ENCODE measurements at places on chromosomes 5 and 9.

GRCh38 chr5:759111-759751, 25.3 kb downstream of the ZDHHC11B start:
- peak; percentile 98 for DNase-seq

GRCh38 chr5:133304178-133304577, 252.4 kb downstream of the HSPA4 start:
- DNase-seq: no peak

- DNase-seq: peak; percentile 78
Observed at GRCh38 chr5:168118042-168118668, 173.3 kb upstream of the WWC1 start.

DNA sequence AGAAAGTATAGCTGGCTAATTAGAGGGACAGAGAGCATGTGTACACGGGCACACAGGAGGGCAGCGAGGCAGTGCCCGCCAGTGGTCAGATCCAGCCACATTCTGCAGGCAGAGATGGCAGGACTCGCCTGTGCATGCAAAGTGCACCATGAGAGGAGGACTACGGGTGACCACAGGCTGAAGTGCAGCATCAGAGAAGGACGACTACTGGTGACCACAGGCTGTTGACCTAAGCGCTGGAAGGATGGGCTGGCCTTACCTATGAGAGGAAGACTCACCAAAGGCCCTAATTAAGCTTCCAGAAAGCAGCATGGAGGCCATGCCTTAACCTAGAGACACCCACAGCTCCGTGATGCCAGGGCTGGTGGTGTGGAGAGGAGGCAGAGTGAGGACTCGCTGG, 54.2 kb upstream of the SLC25A51 start:
- no peak for DNase-seq

GRCh38 chr9:8338767-8339510, 539.4 kb upstream of the DMAC1 start:
- no peak for DNase-seq

- DNase-seq: no peak
Observed at GRCh38 chr9:92654481-92655301, 15.2 kb downstream of the IPPK start.

GRCh38 chr9:93684806-93685543, 108.6 kb downstream of the PHF2 start:
- DNase-seq: no peak

GRCh38 chr5:133323494-133324457, 272.0 kb downstream of the HSPA4 start:
- DNase-seq: no peak

- DNase-seq: no peak
Observed at GRCh38 chr5:177123789-177124485, 9.6 kb upstream of the NSD1 start.

GRCh38 chr9:114991861-114992260, 61.5 kb upstream of the TNFSF8 start:
- no peak for DNase-seq

DNA sequence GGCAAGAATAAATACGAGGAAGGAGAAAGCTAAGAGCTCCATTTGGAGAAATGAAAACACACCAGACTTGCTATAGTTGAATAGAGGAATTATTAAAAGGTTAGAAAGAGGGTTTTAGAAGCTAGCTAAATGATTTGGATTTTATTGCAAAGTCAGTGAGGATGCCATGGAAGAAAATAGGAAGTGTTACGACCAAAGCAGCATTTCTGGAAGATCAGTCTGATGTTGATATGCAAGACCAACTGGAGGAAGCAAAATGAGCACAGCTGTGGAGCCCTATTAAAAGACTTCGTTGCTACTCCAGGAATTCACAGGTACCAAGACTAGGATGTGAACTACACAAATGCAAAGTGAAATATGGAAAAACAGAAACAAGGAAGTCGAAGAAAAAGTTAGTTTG, 2.1 kb downstream of the DHX29 start:
- DNase-seq: no peak

DNA sequence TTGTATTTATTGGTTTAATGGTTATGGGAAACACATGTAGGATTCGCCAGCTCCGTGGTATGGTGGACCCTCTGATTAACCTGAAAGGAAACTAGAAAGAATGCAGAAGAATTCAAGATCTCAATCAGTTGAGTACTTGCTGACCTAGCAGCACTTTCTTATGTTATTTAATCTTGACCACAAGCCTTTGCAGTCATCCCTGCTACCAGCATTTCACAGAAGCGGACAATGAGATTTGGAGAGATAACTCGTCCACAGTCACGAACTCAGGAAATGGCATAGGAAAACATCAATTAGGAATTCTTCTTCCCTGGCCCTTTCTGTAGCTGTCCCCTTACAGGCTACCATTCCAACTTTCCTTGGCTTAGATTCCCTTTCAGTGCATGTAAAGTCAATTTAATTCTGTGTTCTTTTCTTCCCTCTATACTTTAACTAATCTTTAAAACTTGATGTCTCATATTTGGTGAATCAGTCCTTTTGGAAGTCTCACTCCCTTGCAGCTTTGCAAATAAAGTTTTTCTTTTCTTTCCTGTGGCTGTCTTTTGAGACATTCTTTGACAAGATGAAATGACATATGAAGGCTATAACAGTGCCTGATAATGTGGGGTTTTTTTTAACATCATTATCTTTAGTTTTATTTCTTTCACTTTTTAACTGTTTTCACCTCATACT, 1.3 kb upstream of the SLC44A1 start:
- peak; percentile 36 for DNase-seq

DNA sequence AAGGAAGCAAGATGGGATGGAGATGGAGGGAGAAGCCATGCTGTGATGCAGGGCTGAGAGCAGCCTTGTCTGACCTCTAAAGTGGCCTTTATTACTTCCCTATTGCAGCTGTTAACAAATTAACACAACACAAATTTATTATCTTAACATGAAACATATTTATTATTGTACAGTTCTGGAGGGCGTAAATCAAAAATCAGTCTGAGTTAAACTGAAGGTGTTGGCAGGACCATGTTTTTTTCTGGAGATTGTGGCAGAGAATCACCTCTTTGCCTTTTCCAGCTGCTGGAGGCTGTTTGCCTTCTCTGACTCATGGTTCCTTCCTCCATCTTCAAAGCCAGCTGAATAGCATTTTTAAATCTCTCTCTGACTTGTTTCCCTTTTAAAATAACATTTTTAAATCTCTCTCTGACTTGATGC, 7.2 kb upstream of the MCC start:
- DNase-seq: no peak

DNA sequence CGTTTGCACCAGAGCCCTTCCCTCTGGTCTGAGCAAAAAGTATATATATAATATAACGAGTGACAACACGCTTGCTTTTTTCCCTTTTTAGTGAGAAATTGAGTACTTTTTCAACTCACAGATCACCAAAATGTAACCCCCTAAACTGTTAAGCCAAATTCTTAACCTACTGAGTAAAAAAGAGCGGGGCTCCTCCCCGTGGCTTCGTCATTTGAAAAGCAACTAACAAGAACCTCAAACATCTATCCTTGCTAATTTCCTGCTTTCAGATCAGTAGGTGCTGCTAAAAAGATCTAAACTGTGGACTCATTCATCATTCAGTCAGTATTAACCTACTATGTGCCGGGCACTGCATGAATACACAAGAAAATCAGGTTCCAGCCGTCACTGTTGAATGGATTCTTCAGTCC, 1.0 kb upstream of the PTBP3 start:
- no peak for DNase-seq

- DNase-seq: no peak
Observed at GRCh38 chr5:36694351-36694750, 87.9 kb downstream of the SLC1A3 start.

GRCh38 chr5:73564018-73564417, 1.4 kb downstream of the ANKRA2 start:
- DNase-seq: no peak

- no peak for DNase-seq
Observed at GRCh38 chr5:43584166-43584699, 18.7 kb upstream of the NNT start.

GRCh38 chr5:73705364-73705763, 79.4 kb downstream of the ARHGEF28 start:
- DNase-seq: no peak

DNA sequence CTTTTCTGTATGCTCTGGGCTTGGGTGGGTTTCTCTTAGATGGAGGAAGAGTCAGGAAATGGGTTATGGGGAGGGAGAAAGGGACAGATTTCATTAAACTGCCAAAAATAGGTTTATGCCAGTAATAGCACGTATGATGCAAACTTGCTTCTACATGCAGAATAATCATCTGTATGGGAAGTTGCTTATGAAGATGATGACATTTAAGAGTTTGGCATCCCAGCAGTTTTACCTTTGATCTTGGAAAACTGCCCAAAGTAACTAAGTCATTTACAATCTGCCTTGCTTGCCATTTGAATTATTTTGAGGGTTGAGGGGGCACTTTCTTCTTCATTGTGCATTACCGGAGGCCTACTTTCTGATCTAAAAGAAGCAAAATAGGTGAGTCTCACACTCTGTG, 282.9 kb upstream of the ANKRD55 start:
- no peak for DNase-seq

GRCh38 chr5:178398901-178399700, 166.5 kb upstream of the PHYKPL start:
- peak; percentile 34 for DNase-seq

DNA sequence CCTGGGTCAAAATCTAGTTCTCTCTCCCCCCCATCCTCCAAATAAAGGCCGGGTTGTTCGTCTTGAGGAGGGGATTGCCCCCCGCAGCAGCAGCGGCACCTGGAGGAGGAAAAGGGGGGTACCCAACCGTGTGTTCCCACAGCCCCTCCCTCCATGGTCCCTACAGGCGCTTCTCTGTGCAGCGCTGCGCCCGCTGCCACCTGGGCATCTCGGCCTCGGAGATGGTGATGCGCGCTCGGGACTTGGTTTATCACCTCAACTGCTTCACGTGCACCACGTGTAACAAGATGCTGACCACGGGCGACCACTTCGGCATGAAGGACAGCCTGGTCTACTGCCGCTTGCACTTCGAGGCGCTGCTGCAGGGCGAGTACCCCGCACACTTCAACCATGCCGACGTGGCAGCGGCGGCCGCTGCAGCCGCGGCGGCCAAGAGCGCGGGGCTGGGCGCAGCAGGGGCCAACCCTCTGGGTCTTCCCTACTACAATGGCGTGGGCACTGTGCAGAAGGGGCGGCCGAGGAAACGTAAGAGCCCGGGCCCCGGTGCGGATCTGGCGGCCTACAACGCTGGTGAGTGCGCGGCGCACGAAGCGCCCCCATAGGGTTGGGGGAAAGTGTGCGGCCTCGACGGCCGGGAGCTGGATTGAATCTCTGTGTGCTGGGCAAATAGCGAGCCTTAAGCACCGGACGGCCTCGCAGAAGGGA, 3.5 kb downstream of the LHX2 start:
- peak; percentile 64 for DNase-seq

DNA sequence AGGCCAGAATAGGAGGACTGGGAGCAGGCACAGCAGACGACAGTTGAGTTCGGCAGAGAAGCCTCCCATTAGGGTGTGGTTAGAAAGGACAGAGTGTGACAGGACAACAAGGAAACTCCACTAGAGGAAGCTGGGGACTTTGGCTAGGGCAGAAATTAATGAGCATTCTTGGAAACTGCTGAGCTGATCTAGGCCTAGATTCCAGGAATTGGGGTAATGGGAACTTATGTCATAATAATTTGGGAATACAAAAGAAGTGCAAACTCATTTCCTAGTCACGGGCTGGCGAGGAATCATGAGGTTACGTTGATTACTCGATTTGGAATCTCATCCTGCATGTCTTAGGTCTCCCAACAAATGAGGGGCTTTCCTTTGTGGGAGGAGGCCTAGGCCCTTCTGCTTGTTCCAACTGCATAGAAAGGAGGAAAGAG, 144.6 kb upstream of the RPS23 start:
- no peak for DNase-seq

DNA sequence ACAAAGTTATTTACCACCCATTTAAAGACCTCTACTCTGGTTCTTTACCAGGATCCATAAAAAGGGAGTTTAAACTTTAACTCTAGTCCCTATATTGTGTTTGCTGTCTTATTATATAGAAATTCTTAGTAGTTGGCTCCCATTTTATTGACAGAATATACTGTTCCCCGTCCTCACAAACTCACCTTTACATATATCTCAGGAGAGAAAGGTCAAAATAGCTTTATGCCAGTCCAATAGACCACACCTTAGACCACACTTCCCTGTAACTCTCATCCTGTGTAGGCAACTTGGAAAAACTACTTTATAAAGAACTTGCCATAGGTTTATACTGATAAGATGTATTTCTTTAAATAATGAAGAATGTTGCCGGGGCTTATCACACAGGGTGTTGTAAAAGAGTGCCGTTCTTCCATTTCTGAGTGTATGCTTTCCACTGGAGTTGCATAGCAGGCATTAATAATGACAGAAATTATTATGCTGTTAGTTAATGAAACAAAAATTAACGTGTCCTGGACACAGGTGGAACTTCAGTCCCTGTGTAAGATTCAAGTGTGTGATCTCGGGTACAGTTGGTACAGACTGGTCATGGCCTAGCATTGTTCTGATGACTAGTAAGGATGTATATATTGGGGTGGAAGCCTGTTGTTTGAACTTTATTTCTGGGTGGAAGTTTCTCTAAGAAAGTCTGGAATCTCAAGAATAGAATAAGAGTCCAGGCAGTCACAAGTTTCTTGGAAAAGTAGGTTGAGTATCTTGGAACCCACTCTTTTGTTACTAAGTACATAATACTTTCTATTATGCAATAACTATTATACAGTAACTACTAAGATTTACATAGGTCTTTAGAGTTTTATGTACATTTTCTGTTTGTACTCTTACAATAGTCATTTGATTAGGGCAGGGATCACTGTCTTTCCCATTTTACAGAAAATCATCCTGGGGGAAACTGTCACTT, 33.0 kb upstream of the SPINK14 start:
- no peak for DNase-seq

GRCh38 chr5:90878549-90879196, 320.1 kb downstream of the ADGRV1 start:
- DNase-seq: no peak

DNA sequence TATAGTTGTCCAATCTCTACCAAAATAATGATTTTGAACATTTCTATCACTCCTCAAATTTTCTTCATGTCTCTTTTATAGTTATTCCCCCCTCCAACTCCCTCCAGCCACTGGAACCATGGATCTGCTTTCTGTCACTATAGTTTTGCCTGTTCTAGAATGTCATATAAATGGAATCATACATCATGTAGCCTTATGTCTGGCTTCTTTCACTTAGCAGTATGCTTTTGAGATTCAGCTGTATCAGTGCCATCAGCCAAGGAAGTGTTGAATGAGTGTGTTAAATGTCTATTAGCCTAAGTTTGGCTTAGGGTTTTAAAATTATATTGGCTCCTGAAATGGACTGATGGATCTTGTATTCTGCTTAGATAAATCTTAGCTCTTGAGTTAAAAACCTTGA, 36.0 kb downstream of the UBE2D2 start:
- DNase-seq: no peak

DNA sequence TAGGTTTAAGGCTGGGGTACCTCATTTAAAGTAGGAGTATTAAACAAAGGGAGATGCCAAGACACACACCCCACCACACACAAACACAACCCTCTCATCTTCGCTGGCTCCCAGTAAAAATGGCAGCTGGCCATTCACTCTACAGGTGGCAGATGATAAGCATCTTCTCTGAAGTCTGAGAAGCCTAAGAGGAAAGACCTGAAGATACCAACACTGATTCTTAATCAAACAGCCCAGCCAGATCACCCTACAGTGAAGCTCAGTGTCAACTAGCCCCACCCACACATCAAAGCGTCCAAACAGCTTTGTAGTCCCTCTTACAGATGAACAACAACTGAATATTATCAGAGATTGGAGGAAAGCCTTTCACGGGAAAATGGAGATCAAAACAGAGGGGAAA, 59.5 kb downstream of the SPOCK1 start:
- DNase-seq: no peak

Measured in ELF-1 (cell line).